Transverse colon (tissue), 4 donors: ENCODE measurements at places on chromosomes 2 and 18. TPM values are rescaled to one million over a fixed set of nuclear protein-coding genes. Genes with fewer than 3 reads are reported as not detected.
A peak's percentile ranks its signal among the peaks of the same experiment; 100 is the strongest.

- no peak for DNase-seq
These were observed 67.9 kb downstream of the LRRFIP1 start for GRCh38 chr2:237695201-237695780.

DNA sequence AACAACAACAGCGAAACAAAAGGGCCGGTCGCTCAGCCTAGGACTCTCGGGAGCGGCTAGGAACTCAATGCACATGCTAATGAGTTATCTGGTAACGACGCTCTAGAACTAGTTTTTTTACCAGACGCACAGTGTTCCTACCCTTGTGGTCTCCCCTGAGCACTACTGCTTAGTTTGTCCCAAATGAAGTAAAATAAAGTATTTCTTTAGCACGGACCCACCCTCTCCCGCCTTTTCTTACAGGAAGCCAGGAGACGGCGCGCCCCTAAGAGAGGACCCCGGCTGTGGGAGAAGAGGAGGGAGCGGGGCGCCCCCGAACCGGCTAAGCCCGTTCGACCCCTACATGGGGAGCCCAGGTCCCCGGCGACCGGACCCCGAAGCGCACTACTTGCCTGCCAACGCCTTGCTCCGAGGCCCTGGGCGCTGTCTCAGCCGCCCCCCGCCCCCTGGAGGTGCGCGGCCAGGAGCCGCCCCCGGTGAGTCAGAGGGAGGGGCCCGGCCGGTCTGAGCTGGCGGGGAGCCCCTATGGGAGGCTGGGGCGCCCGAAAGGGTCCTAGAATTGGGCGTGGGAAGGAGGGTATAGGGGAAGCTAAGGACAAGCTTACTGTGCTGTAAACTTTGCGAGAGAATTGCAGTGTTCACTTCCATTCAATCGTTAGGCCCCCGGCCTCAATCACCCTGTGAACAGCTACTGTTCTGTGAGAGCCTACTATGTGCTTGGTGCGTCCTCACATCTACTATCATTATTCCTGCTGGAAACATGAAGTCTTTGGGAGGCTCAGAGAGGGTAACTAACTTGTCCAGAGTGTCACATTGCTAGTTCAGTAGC, 3.6 kb upstream of the CAPG start:
- peak; percentile 76 for DNase-seq

DNA sequence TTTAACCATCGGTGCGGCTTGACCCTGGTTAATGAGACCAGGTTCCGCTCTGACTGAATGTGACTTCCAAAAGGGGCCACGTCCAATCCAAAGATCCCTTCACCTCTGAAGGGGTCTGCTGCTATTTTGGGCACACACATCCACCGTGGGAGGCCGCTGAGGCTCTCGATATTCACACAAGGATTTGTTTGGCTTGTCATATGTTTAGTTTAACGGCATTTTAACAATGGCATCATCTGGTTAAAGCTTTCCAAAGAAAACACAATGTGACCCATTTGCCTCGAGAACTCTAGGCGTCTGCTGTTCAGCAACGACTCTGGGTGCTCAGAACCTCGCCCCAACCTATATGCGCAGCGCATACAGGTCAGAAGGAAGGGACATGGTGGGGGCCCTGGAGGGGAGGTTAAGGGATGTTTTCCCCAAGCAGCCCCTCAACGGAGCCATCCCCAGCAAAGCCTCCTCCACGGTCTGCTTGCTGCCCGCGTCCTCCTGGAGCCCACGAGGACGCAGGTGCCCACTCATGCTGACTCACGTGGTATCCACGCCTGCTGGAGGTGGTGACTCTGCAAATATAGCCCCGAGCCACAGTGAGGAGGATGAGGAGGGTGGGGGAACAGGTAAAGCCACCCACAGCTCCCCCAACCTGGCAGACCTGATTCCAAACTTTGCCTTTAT, 260.3 kb downstream of the HDAC4 start:
- DNase-seq = no peak

- DNase-seq = peak; percentile 49
These were observed 44.5 kb downstream of the PKDCC start for GRCh38 chr2:42092084-42092996.

DNA sequence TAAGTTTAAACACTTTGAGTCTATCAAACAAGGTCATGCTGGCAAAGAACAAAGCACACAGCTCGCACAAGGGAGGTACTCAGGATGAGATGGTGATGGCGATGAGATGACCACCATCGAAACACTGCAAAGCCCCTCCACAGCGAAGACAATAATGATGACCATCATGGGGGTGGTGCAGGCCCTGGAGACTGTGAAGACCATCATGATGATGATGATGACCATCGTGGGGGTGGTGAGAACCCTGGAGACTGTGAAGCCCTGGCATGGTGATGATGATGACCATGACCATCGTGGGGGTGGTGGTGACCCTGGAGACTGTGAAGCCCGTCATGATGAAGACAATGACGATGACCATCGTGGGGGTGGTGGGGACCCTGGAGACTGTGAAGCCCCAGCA, 81.6 kb upstream of the SALL3 start:
- DNase-seq = no peak

- no peak for DNase-seq
These were observed 45.3 kb downstream of the SLC4A5 start for GRCh38 chr2:74297950-74298349.

DNA sequence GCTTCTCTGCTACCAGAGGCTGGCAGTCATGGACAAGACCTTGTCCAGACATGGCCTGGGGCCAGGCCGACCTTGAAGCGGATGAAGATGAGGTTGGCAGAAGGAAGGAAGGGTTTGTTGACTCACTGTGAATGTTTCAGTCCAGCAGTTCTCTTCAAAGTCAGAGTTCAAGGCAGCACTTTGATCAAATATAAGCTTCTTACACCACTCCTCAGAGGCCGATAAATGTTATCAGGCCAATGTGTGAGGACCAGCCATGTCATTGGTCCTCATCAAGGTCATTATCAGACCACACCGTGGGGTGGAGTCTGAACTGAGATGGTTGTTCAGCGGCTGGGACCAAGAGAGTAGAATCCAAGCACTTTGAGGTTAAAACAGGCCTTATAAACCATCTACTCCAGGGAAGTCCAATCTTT, 35.5 kb downstream of the QPCT start:
- DNase-seq = no peak

DNA sequence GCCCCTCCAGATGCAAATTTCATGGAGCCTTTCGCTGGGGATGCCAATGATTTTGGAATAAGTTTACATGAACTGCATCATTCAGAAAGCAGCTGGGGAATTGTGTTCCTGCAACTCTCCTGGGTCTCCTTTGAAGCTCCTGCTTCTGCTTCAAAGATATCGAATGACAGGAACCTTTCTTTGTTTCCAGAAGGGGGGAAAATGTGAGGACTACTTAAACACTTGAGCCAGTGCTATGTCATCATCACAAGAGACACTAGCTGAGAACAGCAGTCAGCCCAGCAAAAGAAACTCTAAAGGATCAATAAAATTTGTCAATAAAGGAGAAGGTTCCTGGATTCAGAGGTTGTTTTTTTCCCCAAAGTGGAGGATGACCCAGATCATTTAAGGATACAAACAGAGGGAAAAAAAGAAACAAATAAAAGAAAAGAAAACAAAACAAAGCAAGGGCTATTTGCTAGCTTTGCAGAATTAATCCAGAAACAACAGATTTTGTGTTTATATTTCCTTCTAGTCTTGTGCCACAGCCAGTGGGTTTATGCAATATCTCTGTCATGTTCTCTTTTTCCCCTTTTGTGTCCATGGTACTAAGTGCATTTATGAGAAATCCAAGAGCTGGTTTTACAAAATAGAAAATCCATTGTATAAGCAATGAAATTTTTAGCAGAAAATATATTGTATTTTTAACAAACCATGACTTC, 463.7 kb downstream of the CDH2 start:
- no peak for DNase-seq

DNA sequence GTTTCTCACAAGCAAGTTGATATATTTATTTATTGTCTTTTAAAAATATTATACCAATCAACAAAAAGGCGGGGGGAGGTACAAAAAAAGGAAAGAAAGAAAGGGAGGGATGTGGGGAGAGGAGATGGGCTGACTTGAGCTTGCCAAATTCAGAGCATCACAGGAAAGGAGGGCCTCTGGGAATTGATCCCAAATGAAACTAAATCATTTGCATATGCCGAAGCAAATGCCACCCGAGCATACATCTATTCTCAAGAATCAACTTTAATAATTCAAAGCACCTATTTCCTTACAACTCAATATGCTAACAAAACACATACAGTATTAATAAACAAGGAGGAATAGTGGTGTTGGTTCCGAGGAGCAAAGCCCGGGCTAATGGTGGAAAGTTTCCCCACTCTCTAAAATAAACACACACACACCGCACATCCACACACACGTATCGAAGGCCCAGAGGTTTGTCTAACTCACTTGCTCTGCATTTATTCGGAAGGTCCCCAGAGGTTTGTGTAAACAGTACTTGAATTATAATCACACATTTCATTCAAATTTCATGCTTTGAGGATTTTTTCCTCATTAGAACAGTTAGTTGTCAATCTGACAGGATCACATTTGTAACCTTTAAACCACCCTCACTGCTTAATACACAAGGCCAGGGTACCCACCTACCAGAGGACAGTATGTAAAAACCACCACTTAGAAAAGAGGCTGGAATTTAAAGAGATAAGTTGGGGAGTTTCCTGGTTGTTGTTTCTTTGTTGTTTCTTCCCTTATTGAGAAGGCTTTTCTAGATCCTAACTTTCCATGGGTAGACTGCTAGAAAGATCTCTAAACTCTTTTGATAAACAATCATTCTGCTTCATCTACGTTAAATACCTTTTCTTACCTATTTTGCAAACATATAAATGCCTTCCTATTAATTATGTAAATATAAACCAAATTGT, 264.7 kb downstream of the TCF4 start:
- no peak for DNase-seq

DNA sequence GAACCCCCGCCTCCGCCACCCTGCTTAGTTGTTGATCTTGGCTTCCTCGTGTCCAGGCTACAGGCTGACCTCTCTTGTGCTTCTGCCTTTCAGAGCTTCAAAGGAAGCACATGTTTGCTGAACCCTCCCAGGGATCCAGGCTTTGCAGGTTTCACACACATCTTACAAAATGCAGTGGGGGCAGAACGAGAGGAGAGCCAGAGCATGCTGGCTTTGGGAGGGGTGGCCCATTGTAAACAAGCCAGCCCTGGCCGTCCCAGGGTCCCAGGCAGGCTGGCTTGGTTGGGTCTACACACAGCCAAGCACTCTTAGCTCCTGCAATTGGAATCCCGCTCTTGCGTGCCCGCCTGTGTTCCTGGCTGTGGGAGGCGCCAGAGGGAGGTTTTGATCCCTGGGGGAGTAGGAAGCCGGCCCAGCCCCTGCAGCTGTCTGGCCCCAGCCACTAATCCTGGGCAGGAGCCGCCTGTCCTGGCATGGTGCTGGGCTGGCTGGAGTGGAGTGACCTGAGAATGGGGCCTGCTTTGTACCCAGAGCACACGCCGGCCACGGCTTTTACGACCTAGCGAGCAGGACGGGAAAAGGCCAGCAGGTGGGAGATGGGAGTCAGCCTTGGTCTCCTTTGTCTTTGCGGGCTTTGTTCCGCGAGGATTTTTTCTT, 53.9 kb downstream of the SH3BP4 start:
- peak; percentile 66 for DNase-seq

DNA sequence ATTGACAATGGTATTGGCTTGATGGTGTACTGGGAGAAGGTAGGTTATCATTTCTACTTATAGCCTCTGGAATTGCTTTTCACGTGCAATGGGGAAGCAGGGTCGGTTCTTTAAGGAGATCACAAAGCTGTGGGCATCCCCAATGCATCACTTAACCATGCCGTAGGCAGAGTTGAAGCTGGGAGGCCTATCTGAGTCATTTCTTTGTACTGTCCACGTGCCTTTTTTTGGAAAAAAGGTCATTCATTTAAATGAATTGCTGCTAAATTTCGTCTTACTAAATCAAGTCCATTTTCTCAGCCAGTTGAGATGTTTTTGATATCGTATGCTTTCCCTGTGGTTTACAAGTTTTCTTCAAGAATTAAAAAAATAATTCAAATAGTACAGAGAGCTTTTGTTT, 17.2 kb upstream of the GYPC start:
- no peak for DNase-seq

DNA sequence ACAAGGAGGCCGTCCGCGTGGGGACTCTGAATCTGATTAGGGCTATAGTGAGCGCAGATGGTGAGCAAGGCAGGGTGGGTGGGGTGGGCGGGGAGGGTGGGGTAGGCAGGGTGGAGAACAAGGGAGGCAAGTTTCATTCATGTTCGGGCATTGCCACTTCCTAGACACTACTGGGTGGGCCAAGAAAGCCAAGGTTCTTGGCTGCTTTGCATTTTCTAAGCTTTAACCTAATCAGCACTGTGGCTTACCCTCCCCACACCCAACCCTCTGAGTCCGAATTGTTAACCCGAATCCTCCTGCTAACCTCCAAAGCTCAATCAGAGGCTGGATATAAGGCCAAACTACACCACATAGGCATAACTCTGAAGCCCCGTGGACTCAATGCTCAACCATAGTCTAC, 18.1 kb downstream of the MROH2A start:
- DNase-seq = no peak

GRCh38 chr2:233381638-233381995, 27.3 kb downstream of the DGKD start:
- no peak for DNase-seq

- DNase-seq = no peak
These were observed 139.4 kb downstream of the NCK2 start for GRCh38 chr2:105883911-105884694.

- no peak for DNase-seq
These were observed 157.9 kb upstream of the UNC80 start for GRCh38 chr2:209613649-209614305.

DNA sequence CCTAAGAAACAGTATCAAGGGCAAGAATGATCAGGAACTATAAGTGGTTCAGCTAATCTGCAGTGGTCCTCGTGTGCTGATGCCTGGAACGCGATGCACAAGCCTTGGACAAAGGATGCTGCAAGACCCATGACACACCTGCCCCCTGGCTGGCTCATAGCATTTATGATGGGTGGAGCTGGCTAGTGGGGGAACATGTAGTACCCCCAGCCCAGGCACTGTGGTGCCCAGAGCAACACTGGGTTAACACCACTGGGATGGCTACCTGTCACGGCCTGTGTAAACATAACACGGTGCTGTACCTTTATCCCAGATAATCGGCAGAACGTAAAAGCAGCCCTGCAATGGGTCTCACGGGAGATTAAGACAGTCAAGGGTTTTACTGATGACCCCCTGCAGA, 60.3 kb upstream of the PEX13 start:
- no peak for DNase-seq

DNA sequence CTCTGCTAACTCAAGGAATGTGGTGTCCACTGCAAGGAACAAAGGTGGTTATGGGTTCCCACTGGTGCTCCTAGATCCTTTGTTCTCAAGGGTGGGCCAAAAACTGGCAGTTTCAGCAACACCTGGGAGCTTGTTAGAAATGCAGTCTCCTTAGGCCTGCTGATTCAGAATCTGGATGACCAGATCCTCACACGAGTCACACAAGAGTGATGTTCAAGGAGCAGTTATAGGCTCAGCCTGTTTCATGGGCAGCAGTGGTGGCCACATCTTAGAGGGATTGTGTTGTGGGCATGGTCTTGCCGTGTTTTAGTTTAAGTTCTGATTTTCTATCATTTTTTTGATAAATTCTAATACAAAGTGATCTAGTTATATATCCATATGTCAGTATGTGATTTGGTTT, 28.7 kb upstream of the MGAT5 start:
- no peak for DNase-seq

GRCh38 chr2:189129971-189130370, 49.6 kb downstream of the COL5A2 start:
- no peak for DNase-seq

NT5DC4 gene
- not detected for total RNA-seq

C2orf72 gene
- 52.7 TPM for total RNA-seq

IL1R2 gene
- 7.1 TPM for total RNA-seq

CASP10 gene
- total RNA-seq = 37.0 TPM

NPHP1 gene
- total RNA-seq = 0.60 TPM

FARSB gene
- 10.1 TPM for total RNA-seq

IL36A gene
- not detected for total RNA-seq

AQP12A gene
- not detected for total RNA-seq

ZBTB7C gene
- total RNA-seq = 38.8 TPM

G6PC2 gene
- not detected for total RNA-seq
